Spinal cord (tissue), 10 donors: ENCODE measurements at places on chromosomes 16 and 17. TPM values are rescaled to one million over a fixed set of nuclear protein-coding genes. Genes with fewer than 3 reads are reported as not detected.

ZMYND15 gene
- polyA plus RNA-seq = 2.5 TPM

KRT40 gene
- 0.27 TPM for polyA plus RNA-seq

- no peak for DNase-seq
These were observed 3.7 kb downstream of the LMF1 start for GRCh38 chr16:967077-967541.

SPNS1 gene
- polyA plus RNA-seq = 54.9 TPM
